NCI-H1417 treated with DMSO at 0.1 percent for 48 hours (cell line): ENCODE measurements at places on chromosomes 3 and 15.

GRCh38 chr3:78690766-78691165, 1077.0 kb downstream of the ROBO1 start:
- DNase-seq, result no peak

- DNase-seq, result no peak
Observed at GRCh38 chr15:85314633-85315032, 65.8 kb upstream of the AKAP13 start.

- no peak for DNase-seq
Observed at GRCh38 chr3:30357897-30358296, 248.5 kb upstream of the TGFBR2 start.

GRCh38 chr3:179446501-179446900, 4.8 kb downstream of the GNB4 start:
- DNase-seq, result no peak

DNA sequence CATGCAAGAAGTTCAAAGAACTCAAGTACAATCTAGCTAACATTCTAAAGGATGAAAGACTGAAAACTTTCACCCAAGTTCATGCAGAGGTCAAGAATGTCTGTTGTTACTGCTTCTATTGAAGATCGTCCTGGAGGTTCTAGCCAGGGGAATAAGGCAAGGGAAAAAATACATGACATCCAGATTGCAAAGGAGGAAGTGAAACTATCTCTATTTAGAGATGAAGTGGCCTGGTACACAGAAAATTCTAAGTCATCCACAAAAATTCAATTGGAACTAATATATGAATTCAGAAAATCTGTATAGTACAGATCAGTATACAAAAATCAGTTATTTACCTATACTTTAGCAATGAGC, 693.0 kb downstream of the NR2F2 start:
- no peak for DNase-seq

DNA sequence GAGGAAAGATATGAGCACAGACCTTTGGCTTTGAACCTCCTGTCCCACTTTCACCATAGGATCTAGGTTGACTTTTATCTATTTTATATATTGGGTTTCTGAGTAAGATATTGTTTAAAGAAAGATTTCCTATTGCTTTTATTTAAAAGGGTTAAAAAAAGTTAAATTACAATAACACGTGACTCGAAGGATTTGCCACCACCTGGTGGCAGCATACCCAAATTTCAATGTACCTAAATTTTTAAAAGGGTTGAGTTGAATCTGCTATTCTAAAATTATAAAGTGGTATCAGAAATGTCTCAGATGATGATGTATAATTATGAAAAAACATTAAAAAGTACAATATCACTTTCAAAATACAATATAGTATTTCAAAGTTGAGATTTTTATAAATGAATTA, 368.4 kb downstream of the MECOM start:
- no peak for DNase-seq

- DNase-seq, result peak; percentile 52
Observed at GRCh38 chr15:81809543-81809942, 236.3 kb downstream of the MEX3B start.

GRCh38 chr3:186997473-186997939, 67.2 kb downstream of the ST6GAL1 start:
- DNase-seq, result no peak
